ENCODE measurements at places on chromosomes 2 and 18.

- DNase-seq = no peak
These were observed 143.4 kb downstream of the CYRIA start for GRCh38 chr2:16522031-16522831.

GRCh38 chr2:222058819-222059445 lies 239.9 kb downstream of the PAX3 start:
- DNase-seq = no peak

DNA sequence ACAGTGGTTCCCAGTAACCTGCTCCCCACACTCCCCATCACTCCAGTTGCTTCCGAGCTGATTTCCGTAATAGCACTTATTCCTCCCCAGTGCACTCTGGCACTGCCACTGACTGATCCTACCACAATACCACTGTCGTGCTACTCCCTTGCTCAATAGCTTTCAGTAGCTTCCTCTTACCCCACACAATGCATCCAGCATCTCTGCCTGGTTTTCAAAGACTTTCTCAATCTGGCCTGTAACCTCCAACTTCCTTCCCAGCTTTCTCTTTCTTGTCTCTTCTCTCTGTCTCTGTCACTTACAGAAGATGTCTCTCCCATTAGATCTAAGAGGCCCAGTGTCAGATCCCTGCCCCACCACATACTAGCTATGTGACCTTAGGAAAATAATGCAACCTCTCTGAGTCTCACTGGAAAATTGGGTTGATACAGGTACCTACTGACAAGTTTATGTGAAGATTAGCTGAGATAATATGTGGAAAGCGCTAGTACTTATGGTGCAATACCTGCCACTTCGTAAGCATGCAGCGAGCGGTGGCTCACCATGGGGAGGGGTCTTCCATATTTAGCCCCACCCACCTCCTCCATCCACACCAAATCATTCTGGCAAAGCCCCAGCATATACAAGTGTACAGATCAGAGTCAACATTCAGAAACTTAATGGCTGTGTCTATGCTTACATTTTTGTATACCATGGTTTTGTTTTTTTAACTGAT lies 36.7 kb downstream of the SFXN5 start:
- DNase-seq = no peak

DNA sequence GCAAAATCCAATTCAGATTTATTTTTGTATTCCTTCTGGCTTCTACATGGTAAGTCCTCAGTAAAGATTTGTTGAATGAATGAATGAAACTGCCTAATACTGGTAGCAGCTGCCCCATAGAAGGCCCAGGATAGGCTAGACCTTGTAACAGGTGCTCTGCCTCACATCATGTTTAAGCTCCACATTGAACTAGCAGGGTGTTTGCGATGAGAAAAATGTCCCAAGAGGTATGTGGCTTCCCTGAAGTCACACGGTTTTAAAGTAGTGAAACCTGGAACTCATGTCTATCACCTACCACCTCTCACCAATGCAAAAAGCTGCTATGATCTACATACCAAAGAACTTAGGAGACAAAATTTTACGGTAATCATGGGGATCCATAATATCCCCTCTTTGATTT lies 765 bp upstream of the LHCGR start:
- DNase-seq = no peak

GRCh38 chr2:142915502-142915901 lies 38.0 kb downstream of the KYNU start:
- DNase-seq = no peak

DNA sequence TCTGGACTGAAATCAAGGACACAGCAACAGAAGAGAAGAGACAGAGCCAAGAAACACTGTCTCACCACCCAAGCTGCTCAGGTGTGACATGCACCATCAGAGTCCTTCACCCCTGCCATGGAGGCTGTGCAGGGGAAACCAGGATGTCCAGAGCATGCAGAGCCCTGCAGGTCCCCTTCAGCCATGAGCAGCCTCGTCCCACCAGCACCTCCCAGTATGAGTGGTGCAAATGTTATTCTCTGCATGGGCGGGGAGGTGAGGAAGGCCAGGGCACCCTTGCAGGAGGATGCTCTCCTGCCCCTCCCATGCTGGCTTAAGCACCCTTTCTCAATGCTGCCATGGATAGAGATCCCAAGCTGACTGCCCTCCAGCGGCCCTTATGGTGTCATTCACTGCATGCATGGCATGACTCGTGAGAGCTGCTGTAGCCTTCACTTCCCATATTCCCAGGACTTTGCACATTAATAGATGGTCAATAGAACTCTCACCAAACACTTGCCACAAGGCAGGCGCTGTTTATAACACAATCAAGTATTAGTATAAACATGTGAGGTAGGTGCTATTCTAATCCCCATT lies 171.0 kb downstream of the ANAPC1 start:
- DNase-seq = no peak

GRCh38 chr2:238243496-238244076 lies 3.7 kb upstream of the HES6 start:
- DNase-seq = peak; percentile 46

- no peak for DNase-seq
These were observed 433.2 kb upstream of the RGPD4 start for GRCh38 chr2:107393516-107393915.

GRCh38 chr2:147424766-147425165 lies 420.1 kb upstream of the ACVR2A start:
- DNase-seq = no peak

- no peak for DNase-seq
These were observed 180.0 kb downstream of the NAPG start for GRCh38 chr18:10705786-10706185.

GRCh38 chr2:60567919-60568768 lies 14.7 kb upstream of the BCL11A start:
- DNase-seq = no peak

DNA sequence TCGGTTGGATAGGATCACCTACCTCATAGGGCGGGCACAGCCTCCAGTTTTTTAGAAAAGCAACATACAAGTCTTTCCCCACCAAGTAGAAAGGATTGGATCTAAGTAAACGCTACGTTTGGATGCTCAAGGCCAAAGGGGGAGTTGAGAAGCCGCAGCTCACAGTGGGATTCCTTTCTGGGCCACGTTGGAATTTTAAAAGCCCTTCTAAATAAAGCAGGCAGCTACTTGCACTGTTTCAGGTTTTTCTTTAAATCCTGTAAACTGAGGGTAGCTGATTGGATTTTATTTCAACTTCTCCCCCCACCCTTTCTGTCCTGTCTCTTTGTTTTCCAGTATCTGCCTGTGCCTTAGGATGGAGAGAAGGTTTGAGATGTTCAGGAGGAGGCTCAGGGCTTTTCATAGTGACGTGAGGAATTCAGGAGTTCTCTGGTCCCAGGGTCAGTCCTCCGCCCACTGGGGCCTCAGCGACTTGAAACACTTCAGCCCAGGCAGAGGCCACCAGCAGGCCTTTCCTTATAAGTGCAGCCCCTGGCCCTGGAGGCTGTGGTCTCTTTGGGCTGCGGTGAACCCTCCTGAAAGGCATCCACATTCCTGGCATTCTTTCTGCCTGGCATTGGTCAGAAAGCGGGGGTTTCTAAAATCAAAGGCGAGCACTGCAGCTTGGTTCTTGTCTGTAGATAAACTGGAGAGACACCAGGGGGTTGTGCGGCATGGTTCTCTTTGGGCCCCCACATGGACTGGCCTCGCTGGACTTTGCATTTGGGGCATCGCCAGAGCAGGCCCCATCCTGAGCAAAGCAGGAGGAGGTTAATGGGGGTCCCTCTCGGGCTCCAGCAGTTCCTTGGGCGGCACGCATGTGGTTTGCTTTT lies 44.5 kb downstream of the SH3BP4 start:
- no peak for DNase-seq

- DNase-seq = no peak
These were observed 73.5 kb downstream of the FIGN start for GRCh38 chr2:163662141-163662780.

- DNase-seq = no peak
These were observed 162.3 kb downstream of the TCF4 start for GRCh38 chr18:55425698-55426097.

GRCh38 chr2:202079310-202079709 lies 6.3 kb downstream of the KIAA2012 start:
- DNase-seq = no peak

GRCh38 chr2:168216351-168217005 lies 30.9 kb downstream of the STK39 start:
- no peak for DNase-seq

DNA sequence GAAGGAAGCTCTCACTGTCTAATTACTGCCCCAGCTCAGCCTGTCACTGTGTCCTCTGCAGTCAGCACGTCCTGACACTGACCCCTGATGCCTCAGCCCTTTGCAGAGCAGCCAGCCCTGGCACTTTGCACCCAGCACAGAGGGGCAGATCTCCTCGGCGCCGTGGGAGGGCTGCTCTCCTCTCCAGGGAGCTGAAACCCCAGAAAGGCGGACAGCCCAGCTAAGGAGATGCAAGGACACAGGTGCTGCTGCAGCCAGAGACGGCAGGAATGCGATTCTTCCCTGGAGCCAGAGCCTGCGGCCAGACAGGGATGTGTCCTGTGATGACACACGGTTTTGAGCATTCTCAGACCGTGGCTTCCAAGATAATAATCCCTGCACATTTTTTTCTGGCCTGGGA lies 34.5 kb upstream of the SIX3 start:
- DNase-seq = no peak

DNA sequence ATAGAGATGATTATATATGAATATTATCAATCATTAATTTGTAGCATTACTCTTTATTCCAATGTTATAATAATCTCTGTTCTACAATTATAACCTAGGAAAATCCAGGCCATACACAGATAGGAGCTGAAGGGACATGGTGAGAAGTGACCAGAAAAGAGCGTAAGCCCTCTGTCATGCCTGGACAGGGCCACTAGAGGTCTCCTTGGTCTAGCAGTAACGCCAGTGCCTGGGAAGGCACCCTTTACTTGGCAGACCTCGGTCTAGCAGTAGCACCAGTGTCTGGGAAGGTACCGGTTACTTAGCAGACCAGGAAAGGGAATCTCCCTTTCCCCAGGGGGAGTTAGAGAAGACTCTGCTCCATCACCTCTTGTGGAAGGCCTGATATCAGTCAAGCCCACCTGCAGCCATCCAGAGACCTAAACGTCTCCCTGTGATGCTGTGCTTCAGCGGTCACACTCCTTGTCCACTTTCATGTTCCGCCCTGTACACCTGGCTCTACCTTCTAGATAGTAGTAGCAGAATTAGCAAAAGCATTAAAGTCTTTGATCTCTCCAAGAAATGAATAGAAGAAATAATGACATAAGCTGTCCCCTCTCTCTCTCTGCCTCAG lies 447.5 kb upstream of the FSIP2 start:
- DNase-seq = peak; percentile 74

- no peak for DNase-seq
These were observed 11.6 kb upstream of the ITGA6 start for GRCh38 chr2:172415865-172416183.

GRCh38 chr2:1642993-1643619 lies 101.2 kb downstream of the PXDN start:
- DNase-seq = no peak

DNA sequence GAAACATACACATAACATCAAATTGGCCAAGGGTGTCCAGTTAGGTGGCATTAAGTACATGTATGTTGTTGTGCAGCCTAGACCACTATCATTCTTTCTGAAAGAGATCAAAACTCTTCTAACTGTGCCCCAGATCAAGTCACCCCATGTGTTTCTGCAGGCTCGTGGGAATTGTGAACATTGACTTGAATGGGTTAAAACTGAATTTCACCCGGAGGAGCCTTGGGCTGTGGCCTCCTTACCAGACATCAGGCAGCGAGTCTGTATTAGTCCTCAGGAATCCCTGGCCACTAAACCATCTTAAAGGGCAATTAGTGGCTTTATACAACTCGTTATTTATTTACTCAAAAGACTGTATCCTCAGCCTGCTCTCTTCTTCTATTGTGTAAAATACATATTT lies 149.0 kb upstream of the REV1 start:
- no peak for DNase-seq
